ENCODE measurements at places on chromosomes 12 and 14.

- DNase-seq: no peak
Measured at GRCh38 chr12:19834592-19834991, 395.3 kb downstream of the AEBP2 start.

GRCh38 chr12:45112306-45112705, 61.4 kb upstream of the DBX2 start:
- no peak for DNase-seq

DNA sequence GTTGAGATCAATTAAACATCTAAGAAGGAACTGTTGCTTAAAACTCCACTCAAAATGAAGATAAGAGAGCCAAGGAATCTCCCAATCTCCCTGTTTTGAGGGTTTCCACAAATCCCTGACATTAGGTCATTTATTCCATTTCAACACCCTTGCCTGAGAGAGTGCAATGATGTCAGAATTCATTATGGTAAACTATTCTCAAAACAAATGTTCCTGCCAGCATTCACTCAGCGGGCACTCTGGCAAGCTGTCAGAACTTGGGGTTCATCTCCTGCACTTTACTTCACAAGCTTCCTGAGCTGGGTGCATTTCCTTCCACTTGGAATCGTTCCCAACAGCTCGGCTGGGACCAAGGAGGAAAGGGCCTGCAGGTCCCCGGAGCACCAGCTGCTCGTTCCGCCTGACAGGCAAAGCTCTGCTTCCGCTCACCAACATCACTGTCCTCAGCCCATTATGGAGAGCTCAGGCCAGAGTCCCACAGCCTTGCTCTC, 117.8 kb downstream of the TTC7B start:
- DNase-seq: no peak

DNA sequence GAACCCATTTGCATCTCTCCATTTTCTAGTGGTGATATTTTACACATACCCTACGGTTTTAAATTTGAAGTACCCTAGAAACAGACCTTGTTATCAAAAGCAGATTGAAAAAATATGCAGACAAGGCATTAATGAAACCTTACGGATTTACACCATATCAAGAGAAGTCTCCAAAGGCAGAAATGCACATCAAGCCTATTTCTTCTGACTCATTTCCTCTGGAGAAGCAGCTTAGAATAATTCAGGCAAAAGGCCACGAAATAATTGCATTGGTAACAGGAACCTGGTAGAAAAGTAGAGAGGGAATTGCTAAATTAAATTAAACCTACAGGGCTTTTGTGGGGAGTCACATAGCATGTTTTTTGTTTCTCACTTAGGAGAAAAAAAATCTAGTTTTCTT, 34.7 kb downstream of the KICS2 start:
- no peak for DNase-seq

- no peak for DNase-seq
Measured at GRCh38 chr12:47774663-47775062, 1.6 kb downstream of the SLC48A1 start.

DNA sequence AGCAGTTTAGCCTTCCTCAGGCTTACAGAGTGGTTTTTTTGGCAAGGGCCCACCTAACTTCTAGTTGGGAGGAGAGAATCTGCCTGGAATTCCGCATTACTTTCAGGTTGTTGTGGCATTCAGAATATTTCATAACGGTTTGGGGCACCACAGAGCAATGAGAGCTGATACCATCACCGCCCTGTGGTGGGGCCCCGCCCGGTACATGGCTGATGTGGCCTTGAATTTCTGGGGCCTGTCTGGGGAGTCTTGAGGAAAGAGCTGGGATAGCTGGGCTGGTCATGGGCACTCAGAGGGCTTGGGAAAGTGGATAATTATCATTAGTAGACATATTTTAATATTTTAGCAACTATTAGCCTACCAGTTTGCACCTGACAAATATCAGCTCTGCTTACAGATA, 4.2 kb downstream of the TESPA1 start:
- no peak for DNase-seq

- peak; percentile 94 for DNase-seq
Measured at GRCh38 chr12:45170456-45171042, 45.3 kb upstream of the ANO6 start.

GRCh38 chr12:9387450-9387849, 179.3 kb upstream of the PZP start:
- no peak for DNase-seq

DNA sequence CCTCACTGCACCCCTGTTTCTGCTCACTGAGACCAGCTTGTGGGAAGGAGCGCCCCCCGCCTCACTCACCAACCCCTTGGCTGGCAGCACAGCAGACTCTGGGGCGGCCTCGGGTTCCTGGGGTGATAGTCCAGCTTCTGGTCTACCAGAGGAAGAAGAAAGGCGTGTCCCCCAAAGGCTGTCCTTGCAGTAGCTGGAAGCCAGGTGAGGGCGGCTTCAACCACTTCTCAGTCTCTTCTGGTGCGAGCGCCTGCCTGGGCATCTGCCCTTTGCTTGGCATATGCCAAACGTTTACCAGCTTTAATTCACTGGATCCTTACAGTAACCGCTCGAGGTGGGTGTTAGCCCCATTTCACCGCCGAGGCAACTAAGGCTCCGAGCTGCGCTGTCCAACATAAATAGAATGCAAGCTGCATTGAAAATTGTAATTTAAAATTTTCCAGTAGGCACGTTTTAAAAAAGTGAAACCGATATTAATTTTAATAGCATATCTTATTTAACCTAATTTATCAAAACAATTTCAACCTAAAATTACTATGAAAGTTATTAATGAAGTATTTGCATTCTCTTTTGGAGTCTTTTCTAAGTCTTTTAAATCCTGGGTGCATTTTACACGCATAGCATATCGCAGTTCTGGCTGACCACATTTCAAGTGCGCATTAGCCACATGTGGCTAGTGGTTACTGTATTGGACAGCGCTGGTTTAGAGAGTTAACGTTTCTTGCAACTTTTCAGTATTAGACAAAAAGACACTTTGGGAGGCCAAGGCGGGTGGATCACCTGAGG, 872 bp downstream of the FAM177A1 start:
- DNase-seq: peak; percentile 13

DNA sequence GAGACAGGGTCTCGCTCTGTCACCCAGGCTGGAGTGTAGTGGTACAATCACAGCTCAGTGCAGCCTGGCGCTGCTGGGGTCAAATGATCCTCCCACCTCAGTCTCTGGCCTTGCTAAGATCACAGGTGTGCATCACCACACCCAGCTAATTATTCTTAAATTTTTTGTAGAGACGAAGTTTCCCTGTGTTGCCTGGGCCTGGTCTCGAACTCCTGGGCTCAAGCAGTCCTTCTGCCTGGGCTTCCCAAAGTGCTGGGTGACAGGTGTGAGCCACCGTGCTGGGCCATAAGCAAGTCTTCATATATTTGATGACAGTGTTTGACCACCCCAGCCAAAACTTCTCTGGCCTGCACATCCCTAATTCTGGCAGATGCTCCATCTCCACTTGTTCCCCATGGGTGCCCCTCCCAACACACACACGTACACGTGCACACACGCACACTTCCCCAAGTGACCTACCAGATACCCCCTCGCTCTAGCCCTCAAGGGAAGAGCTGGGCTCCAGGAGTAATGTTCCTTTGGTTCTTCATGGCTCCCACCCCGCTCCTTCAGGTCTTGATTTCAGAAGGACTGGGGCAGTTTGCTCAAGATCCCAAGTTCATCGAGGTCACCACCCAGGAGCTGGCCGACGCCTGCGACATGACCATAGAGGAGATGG, 104.3 kb upstream of the FKBP4 start:
- DNase-seq: no peak
